ENCODE measurements at places on chromosomes 5 and 9.

DNA sequence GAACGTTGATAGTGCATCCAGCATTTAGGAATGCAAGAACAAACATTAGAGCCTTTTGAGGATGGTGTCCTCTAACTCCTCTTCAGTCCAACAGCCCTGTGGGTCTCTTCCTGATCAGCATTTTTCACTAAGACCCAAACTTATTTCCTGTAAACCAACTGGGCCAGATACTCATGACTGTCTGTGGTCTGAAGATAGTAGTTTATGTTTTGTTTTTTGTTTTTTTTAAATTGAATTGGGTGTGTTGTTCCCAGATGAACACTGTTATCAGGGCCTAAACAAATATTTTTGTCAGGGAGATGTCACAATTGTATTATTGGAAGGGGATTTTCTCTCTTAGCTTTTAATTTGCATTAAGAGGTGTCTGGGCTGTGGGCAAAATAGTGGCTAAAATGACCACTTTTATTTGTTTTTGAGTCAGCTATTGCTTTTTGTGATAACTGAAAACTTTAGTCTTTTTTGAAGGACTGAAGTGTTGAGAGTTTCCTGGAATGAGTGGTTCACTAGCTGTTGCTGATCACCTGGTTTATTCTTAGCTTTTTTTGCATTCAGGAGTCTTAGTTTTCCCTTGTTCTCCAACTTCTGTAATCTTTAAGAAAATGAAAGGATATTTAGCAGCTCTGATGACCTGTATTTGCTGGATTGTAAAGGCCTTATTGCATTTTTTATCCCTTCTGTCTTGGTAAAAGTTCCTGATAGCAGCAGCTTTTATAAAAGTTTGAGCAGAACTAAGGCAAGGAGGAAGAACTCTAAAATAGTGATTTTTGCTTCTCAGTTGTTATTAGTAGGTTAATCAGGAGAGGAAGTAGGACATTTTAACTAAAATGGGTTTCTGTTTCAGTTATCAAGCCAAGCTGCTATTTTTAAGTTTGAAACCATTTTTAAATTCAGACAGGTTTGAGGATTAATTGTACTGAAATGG is 5.5 kb downstream of the MAN2A1 start:
- DNase-seq = no peak

GRCh38 chr5:89556215-89556913 is 673.4 kb upstream of the MEF2C start:
- no peak for DNase-seq

GRCh38 chr5:163885117-163885516 is 379.7 kb downstream of the MAT2B start:
- DNase-seq = no peak

DNA sequence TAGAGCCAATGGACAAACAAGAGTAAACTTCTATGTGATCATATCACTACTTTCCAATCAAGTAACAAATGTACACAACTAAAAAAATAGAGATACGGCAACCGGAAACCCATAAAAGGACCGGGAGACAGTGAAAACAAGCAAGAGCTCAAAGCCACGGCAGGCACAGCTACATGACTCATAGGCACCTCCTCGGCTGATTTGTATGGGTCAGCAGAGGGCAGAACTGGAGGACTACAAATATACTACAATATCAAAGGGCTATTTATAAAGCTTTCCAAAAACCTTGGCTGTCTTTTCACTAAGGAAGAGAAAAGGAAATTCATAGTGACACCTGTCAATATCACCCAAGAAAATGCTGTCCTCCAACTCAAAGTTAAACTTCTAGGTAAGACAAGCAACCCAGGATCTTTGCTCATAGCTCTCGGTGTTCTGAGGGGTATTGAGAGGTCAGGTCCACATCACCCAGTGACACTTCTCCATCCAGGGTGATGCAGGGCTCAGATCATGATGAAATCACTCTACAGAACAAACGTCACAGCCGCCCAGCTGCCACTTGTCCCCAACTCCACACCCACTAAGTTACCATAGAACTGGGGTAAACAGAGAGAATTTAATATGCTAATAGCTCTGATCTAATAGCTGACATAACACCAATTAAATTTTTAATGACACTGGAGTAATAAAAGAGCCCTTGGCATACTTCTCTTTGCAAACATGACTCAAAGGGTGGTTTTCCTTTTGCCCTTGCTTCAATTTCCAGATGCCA is 41.3 kb downstream of the PFDN1 start:
- DNase-seq = no peak

DNA sequence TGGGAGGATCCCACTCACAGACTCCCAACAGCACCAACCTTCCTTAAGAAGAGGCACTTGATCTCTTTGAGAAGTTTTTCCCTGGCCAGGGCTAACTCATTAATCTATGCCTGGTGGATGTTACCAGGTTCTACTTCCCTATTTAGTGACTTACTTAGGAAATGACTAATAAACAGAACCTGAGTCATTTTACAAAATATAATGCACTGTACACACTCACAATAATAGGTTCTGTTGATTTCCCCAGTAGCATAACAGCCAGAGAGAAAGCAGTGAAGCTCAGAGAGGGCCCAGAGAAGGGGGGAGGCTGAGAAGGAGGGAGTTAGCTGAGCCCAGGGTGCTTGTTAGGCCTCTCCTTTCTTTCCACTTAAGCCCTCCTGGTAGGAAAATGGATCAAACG is 27.1 kb downstream of the FRMD3 start:
- no peak for DNase-seq

- DNase-seq = no peak
Measured at GRCh38 chr9:8832386-8832785, 1032.8 kb upstream of the DMAC1 start.

DNA sequence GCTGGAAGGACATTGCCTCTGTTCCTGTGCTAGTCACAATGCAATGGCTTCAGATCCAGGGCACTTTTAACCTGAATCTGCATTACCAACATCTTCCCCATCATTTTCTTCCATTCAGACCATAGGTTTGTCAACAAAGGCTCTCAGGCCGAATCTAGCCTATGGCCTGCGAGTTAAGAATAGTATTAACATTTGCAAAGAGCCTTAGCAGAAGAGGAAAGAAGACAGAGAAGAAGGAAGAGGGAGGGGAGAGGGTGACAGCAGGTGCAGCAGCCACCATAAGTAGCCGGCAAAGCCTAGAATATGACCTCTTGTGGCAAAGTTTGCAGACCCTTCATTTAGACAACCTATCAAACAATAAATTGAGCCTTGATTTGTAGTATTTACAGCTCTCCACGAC is 32.6 kb downstream of the BARX1 start:
- DNase-seq = no peak

DNA sequence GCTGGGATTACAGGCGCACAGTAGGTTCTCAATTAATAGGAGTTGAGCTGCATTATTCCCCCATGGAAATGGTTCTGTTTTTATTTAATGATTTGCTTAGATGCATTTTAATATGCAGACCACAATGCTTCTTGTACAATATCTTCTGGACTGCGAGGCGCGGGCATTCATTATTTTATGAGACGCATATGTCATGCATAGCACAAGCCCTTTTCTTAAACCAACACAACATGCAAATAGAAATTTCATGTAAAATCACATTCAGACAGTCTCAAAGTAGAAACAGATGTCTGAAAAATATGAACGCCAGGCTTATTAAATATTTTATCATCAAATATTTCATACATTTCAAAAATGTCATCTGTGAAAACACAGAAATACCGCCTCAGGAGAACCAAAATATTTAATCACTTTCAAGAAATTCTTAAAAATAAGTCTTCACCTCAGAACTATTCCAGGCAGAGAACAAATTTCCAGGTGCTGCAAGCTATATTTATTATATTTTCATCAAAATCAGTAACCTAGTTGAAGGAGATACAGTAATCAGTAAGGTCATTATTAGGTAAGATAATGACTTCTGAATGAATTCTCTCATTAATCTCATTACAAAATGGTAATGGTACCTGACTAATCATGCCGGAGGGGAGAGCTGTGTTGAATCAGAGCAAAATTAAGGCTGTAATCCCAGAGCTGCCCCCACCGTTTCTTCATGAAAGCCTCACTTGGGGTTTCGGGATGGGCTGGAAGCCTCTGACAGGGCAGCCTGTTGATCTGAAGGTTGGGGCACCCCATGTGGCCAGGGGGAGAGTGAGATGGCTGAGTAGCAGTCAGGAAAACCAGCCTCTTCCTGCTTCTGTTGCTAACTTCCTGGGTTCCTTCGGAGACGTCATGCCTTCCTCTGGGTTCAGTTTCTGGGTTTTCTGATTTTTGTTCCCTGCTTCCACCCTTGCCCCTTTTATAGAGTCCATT is 133.9 kb upstream of the ZNF618 start:
- DNase-seq = no peak

DNA sequence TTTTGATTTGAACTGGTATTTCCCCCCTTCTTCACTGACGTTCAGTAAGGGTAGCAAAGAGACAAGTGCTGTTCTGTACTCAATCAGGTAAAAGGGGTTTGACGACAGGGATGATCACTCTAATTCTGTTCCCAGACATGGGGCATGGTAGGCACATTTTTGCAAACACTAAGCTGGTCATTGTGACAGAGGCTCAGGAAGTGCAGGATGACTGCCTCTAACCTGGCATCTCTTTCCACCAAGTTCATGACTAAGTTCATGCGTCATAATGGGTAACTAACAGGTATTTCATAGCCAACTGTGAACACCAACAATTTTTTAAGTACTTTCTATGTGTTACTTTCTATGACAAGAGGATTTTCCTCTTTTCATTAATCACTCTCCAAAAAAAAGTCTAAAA is 166.5 kb downstream of the MAPKAP1 start:
- DNase-seq = no peak

DNA sequence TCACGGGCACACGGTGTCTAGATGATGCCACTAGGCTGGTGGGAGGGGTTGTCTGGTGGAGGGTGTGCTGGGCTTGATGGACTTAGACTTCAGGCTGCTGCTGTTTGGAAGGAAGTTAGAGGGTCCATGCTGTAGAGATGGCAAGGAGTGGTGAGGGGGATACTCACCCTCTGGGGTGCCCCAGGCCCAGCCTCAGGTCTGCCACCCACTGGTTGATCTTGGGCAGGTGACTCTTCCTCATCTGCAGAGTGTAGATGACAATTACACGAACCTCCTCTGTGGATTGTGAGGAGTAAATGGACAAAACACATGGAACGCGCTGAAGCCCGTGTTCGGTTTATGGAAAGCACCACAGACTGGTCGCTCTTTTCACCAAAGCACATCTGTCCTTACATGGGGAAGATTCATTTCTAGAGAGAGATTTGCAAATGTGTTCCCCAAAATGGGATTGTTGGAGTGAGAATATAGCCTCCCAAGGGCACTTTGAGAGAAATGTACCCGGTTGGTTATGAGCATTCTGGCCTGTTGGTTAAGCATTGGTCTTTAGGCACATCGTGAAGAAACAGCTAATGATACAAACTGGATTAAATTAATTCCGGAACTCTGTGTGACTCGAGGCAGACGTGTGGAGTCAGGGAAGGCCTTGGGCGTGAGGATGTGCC is 58.2 kb downstream of the ZNF618 start:
- no peak for DNase-seq

DNA sequence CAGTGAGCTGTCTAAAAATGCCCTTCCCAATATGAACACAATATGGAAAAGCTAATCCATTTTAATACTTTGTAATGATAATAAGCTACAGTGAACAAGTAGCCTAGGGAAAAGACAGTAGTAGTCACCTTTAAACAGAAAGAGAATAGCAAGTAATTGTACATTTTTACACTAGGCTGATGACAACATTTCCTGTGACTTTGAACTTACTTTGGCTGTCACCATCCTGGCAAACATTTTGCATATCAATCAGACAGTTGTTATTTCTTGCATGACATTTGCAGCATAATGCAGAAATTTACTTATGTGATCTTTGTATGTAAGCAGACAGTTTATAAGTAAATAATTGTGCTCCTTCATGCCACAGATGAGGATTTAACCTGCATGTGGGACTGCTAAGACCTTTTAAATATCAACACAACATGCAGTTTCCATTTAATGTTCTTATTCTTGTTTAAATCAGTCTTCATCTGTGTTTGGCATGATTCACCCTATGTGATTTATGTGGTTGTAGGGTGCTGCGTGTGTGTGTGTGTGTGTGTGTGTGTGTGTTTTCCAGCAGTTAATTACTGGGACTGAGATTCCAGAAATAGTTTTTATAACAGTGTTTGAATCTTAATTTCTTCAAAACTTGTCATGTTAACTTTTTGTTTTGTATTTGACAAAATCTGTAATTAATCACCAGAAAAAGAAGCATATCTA is 997.1 kb upstream of the ARRDC3 start:
- no peak for DNase-seq

DNA sequence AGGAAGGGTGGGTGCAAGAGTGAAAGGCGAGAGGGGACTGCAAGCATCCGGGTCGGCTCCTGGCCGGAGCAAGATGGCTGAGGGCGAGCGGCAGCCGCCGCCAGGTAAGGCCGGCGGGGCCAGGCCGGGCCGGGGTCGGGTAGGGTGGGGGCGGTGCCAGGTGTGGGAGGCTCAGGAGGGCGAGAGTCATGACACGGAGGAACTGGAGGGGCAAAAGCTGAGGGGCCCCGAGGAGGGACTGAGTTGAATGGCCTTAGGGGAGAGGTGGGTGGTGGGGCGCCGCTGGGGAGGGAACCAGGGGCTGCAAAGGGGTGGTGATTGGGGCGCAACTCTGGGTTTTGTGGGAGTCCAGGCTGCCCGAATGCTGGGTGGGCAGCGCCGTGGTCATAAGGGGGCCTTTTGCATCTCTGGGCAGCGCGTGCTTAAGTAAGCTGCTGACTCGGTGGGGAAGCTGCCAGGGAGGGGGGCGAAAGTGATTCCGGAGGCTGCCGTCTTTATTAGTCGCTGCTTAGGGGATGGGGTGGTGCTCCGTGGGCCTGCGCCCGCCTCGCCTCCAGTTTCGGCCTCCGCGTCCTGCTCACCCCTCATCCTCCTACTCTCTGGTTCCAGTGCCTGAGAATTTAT is 425 bp downstream of the PTPA start:
- no peak for DNase-seq

- no peak for DNase-seq
Measured at GRCh38 chr9:129945314-129945713, 97.7 kb downstream of the FNBP1 start.

- DNase-seq = peak; percentile 50
Measured at GRCh38 chr9:127503947-127504886, 52.9 kb downstream of the LRSAM1 start.

GRCh38 chr9:93829271-93830011 is 125.7 kb downstream of the BARX1 start:
- no peak for DNase-seq

DNA sequence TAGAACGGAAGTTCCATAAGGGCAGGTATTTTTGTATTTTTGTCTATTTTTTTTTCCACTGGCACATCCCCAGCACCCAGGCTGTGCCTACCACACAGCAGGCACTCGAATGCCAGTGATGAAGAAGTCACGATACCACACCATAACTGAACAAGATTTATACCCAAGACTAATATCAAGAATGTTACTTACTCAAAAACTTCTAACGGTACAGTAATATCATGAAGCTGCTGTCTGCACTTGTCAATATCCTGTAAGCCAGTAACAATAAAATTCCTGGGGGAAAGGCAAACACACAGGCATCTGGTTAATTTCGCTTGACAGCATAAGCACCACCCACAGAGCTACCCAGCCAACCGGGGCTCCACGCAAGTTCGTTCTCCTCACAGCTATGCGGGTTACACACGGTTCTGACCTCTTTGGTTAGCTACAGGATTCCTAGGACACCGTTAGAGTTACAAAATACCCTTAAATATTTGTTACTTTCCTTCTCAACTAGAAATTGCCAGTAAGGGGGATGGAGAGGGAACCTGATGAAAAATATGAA is 1.3 kb downstream of the MED10 start:
- DNase-seq = no peak

GRCh38 chr5:106314221-106314824 is 1356.4 kb downstream of the EFNA5 start:
- DNase-seq = no peak

Measured in stimulated activated CD8-positive, alpha-beta memory T cell treated with anti-CD3 and anti-CD28 coated beads, Interleukin-15, amount 100 ng/mL, for 24 hours (primary cell).